ENCODE measurements at places on chromosomes 12 and 14.

- no peak for DNase-seq
These were observed 401.7 kb downstream of the TRHDE start for GRCh38 chr12:72673853-72674252.

- DNase-seq: no peak
These were observed 12.3 kb downstream of the EP400 start for GRCh38 chr12:131962069-131962468.

GRCh38 chr14:105307052-105307727 is 6.4 kb upstream of the BRF1 start:
- no peak for DNase-seq

DNA sequence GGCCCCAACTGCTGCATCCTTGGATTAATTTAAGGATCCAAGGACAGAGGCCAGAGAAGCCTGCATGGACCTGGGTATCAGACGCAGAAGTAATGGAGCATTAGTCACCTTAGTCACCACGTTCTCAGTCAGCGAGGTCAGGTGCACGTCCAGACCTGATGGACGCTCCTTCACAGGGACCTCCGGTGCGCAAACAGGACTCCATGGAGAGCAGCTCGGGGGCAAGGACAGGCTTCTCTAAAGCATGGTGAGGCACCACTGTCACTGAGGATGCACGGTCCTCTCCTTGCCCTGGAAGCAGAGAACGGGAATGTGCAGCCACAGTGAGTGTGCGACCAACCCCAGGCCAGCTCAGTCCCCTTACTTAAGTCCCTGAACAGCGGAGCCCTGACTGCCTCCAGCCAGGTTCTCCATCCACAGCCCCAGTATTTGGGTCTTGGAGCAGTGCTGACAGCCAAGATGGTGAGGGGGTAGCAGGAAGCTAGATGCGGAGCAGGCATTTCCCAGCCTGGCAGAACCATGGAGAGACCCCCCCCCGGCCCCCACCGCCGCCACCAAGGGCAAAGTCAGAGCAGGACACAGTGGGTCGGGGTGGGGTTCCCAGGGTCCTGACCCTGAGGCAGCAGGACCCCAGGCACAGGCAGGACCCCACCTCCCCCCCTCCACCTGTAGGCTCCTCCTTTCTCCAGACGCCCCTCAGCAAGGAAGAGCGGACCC is 253.4 kb upstream of the SFSWAP start:
- no peak for DNase-seq

- peak; percentile 25 for DNase-seq
These were observed 682 bp upstream of the TRIP11 start for GRCh38 chr14:92040431-92041051.

GRCh38 chr14:95741038-95741490 is 27.1 kb upstream of the TCL1A start:
- DNase-seq: no peak

DNA sequence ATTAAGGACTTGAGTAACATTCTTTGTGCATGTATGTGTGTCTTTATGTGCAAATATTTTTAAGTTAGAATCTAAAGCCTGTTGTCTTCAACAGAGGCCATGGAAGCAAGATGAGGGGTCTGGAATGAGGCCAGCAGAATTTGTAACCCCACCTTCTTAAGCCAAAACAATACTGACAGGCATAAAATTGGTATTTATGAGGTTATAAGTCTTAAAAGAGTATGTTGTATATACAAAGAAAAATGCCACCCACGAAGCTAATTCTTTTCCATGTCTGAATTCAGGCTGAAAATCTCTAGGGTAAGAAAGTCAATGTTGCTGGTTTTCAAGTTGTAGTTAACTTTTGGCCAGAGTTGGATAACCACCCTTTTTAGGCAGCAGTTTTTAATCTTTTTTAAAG is 86.2 kb upstream of the TMTC1 start:
- DNase-seq: no peak

DNA sequence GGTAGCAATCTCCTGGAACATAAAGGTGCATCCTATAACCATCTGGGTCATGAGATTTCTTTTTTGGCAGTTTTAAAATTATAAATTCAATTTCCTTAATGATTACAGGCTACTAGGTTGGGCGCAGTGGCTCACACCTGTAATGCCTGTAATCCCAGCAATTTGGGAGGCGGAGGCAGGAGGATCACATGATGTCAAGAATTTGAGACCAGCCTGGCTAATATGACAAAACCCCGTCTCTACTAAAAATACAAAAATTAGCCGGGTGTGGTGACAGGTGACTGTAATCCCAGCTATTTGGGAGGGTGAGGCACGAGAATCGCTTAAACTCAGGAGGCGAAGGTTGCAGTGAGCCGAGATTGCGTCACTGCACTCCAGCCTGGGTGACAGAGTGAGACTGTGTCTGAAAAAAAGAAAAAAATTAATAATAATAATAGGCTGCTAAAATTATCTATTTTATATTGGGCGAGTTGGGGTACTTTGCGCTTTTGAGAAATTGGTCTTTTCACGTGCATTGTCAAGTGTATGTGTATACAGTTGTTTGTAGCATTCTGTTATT is 17.2 kb upstream of the ARF6 start:
- no peak for DNase-seq

DNA sequence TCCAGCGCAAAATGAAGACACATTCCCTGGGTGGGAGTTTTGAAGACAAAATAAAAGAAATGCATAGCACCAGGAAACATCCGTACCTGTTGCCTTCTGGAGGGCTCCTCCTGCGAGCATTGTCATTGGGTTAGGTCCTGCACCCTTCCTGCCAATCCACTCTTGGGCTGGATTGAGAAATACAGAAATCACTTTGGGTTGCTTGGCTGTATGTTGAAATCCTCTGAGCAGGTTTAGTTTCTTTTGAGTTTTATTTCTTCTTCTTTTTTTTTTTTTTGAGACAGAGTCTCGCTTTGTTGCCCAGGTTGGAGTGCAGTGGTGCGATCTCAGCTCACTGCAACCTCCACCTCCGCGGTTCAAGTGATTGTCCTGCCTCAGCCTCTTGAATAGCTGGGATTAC is 67.6 kb downstream of the ARF6 start:
- no peak for DNase-seq

- DNase-seq: no peak
These were observed 6.1 kb downstream of the IFI27L2 start for GRCh38 chr14:94123296-94123695.

DNA sequence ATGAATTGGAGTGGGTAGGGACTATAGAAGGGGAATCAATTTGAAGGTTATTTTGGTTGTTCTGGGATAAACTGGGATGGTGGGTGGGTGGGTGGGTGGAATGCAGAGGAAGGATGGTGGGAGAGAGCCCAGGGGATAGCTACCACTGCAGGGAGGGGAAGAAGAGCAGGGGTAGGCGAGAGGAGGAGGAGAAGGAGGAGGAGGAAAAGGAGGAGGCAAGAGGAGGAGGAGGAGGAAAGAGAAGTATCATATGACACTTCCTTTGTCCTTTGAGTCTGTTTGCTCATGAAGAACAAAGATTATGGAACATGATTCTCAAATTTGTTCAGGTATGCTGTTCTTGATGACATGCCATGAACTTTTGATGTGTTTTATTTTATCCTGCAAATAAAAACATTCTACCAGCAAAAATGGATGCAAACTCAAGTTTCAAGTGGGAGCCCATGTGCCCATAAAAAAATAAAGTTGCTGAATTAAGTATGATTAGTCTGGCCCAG is 4.1 kb upstream of the BEST3 start:
- DNase-seq: no peak

DNA sequence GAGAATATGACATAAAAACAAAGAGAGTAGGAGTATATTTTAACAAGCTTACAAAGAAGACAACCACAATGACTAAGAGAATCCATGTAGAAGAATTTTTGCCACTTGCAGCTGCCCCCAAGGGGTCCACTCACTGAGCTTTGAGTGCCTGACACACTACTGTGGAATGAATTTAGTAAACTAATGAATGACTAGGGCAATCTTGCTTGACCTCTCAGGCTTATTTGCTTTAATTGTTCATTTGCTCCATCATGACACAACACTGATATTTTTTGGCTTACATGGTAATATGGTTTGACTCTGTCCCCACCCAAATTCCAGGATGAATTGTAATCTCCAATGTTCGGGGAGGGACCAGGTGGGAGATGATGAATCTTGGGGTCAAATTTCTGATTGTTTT is 249.1 kb upstream of the FAR2 start:
- DNase-seq: no peak

- DNase-seq: no peak
These were observed 43.6 kb downstream of the DYNC1H1 start for GRCh38 chr14:102007916-102008418.

- DNase-seq: no peak
These were observed 381.8 kb downstream of the EGLN3 start for GRCh38 chr14:33568935-33569579.

GRCh38 chr14:96817750-96818666 is 20.8 kb downstream of the VRK1 start:
- no peak for DNase-seq

- DNase-seq: no peak
These were observed 79.7 kb downstream of the FUT8 start for GRCh38 chr14:65492266-65492665.

DNA sequence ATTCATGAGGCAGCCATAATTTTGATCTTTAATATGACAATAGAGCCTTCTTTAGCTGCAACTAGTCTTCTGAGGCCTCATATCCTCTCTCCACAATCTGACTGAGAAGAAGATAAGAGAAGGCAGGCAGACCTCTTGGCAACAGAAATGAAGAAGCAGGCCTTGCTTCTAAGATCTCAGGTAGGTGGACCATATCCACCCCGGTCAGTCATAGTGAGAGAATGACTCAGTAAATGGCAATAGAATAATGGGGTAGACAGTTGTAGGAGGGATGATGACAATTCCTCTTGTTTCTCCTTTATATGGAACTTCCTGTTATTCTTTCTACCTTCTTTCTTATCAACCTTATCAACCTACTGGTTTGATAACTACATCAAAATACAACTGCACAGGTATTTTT is 246.7 kb upstream of the G2E3 start:
- DNase-seq: no peak

DNA sequence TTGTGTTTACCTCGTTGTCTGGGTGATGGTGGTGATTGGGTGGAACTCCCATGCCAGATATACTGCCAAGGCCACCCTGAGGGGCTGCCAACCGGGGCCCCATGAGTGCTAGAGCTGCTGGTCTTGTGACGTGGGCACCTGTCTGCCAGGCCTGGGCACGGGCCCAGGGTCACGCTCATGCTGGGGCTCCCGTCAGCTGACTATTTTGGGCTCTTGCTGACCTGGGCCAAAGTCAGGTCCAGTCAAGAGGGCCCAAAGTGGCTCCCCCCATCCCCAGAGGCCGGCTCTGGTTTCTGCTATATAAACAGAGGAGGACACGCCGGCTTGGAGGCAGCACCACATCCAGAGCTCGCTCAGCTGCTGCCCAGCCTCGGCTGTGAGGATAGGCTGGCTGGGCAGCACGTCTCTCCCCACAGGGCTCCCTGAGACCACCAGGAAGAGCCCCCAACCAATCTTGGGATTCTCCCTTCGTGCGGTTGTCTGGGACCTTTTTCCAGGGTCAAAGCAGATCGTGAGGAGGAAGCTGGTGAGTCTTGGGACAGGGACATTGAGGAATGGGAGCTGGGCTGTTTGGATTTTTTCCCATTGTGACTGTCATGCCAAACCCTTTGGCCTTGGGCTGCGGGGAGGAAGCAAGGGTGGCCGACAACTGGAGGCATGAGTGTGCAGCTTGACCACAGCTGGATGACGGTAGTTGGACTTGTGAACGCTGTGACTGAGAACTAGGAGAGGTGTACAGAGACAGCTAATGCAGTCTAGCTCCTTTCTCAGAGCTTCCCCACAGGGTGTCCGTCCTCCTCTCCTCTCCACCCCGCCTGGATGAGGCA is 7.6 kb upstream of the NR4A1 start:
- DNase-seq: no peak

GRCh38 chr12:27194644-27195043 is 49.4 kb upstream of the STK38L start:
- DNase-seq: no peak

Data from HuH-7 (cell line).